ENCODE measurements at places on chromosomes 1 and 21. TPM values are rescaled to one million over a fixed set of nuclear protein-coding genes. Genes with fewer than 3 reads are reported as not detected.

DNA sequence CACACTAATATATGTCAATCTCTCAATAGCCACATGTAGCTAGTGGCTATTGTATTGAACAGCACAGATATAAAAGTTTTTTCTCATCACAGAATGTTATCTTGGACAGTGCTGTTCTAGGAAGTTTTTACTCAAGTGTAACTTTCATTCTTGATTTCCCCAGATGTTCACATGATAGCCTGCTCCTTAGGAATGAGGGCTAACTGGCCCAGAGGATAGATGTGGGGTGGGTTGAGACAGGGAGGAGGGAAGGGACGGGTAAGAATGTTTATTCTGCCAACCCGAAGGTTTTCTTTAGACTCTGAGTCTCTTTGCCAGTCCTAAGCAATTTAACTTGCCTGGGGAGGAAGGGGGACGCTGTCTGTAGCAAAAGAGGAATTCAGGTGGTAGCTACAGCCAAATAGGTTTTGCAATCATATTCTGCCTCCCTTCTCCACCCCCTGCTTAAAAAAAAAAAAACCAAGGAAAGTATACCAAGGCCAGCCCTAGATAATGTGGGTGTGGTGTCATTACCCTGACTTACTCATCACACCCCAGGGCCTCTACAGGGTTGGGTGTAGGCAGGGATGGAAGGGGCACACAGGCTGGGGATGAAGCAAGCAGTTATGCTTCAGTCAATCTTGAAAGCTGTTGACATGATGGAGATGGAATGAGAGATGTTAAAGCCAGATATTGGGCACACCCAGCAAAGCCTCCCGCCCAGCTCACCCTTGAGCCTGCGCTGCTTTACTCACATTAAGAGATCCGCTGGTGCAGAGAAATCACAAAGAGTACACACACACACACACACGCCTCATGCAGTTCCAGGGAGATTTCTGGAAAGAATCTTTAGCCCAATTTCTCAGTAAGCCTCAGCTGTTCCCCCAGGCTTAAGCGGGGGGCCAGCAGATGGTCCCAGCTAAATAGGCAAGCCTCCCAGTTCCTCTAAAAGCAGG, 59.9 kb downstream of the PLXNA2 start:
- DNase-seq, result no peak

The CR1 gene
- not detected for total RNA-seq

The CCDC30 gene
- 1.8 TPM for total RNA-seq

The MAGI3 gene
- 11.0 TPM for total RNA-seq

The RPTN gene
- not detected for total RNA-seq

- no peak for DNase-seq
Measured at GRCh38 chr1:41977326-41977725, 58.6 kb upstream of the HIVEP3 start.

DNA sequence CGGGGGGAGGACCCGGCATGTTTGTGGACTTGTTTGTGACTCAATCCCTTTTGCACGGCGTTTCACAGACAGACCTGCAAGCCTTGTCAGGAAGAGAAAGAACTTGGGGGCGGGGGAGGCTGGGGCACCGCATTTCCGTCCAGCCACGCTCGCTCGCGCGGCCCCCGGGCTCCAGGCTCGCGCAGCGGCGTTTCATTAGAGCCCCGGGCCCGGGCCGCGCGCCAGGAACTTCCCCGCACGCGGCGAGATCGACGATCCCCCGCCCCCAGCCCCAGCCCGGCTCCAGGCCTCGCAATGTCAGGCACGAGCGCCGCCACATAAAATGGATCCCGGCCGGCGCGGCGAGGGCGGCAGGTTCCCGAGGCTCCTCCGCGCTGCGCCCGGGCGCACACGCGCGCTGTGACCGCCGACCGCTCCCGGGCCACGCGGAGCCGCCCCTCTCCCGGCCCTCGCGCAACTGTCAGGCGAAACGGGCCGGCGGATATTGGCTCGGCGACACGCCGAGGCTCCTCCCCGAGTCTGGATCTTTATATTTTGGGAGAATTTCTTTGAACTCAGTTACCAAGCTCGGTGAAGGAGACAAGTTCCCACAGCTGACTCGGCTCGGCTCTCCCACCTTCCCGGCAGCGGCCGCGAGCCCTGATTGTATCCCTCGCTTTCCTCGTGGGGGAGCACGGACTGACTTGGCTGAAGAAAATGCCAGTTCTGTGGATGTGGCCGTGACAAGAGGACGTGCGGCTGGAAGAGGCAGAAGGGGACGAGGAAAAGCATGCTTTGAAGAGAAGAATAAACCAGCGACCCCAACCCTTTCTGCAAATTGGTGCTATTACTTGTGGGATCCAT, at the start of gene KIF26B:
KIF26B (plus strand) TSS at position 557 of the 843 bp plus-strand sequence. CDS start 440 bp downstream, outside the sequence.
- peak; percentile 77 for DNase-seq

GRCh38 chr21:39553331-39553730, 59.4 kb upstream of the B3GALT5 start:
- no peak for DNase-seq

GRCh38 chr1:185733818-185734735, at the start of gene HMCN1:
TSS of gene HMCN1 (plus strand) at chr1:185734391. CDS start at chr1:185734780, 389 bp downstream.
- peak; percentile 83 for DNase-seq

The AMPD1 gene
- not detected for total RNA-seq

DNA sequence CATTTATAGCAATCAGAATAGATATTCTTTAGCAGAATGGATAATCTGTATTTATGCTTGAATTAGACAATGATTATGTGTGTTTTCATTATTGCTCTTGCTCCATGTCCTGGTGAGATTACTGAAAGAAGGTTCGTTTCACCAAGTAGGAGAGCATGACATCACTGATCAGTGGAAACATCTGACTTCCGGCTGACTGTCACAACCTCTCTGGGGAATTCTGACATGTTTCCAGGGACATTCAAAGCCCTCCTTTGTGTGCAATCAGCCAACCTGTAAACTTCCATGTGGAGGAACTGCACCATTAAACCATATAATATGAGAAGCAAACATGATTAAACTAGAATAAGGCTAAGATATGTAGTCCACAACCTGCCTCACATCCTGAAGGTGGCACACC, 424.8 kb upstream of the ADGRL4 start:
- DNase-seq, result no peak

All from cardiac muscle cell (in vitro differentiated cells and primary cell).